Stimulated activated CD8-positive, alpha-beta memory T cell treated with anti-CD3 and anti-CD28 coated beads, Interleukin-12 subunit alpha, Interleukin-12 subunit beta, amount 100 ng/mL, for 1 hour (primary cell): ENCODE measurements at places on chromosomes 4 and X.

DNA sequence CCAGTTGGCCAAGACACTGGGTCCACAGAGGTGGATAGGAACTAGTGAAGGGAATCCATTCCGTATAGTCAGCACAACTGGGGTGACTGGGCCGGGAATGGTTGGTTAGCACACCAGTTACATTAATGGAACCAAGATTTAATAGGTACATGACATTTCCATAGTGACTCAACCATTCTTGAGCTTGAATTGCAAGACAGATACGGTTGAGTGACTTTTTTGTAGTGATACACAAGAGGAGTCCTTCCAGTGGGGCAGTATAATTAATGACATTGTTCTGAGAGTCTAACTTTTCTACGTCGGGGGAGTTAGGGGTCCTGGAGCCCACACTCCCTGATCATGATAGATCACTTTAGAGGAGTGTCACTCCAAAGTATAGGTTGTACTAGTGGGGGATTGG lies 211.6 kb upstream of the CXCL13 start:
- no peak for DNase-seq

- no peak for DNase-seq
These were observed 273.2 kb downstream of the EVC2 start for GRCh38 chr4:5435201-5435600.

DNA sequence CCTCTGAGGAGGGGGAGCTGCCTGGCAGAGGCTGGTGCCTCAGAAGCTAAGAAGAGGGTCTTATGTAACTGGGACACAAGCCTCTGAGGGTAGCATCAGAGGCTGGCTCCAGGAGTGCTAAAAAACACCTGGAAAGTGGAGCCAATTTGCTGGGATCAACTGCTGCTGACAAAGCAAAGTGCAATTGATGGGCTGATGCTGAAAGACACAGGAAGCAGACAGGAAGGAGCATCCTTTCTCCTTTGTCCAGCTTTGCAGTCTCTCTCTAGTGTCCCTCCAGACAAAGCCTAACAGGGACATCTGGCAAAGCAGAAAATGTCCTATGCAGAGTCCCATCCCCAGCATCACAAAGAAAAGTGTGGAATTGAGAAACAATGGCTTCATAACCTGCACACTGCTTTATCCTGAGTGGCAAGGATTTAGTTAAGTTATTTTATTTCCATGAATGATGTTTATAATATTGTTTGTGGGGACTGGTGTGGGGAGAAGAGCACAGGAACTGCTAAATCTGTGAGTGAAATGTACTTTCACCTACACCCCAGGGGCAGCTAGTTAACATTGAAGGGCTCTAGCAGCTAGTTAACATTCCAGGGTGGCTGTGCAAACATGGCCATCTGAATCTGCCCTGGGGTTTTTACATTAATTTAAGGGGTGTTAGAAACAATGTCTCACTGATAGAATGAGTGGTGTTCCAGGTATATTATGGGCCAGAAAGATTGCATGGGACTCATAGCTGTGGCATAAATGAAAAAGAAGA lies 25.6 kb upstream of the MBTPS2 start:
- DNase-seq: no peak

- DNase-seq: no peak
These were observed 27.8 kb upstream of the RNF128 start for GRCh38 chrX:106698693-106699092.

DNA sequence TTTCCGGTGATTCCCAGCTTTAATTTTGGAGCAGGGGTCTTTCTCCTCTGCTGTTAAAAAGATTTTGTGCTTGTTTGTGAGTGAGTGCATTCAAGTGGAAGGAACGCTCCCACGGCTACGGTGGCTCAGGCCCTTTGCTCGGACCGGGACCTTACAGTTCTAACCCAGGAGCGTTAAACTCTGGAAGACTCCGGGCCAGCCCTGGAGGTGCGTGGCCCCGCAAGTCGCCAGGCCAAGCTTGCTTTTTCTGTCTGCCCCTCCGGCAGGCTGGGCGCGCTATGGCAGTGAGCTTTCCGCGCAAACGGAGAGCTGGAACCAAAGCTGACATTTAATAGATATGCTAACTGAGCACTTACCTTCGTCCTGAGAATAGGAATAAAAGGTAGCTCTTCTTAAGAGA lies 18.3 kb upstream of the PITX2 start:
- DNase-seq: no peak

GRCh38 chr4:134117392-134118183 lies 84.0 kb downstream of the PABPC4L start:
- DNase-seq: no peak

DNA sequence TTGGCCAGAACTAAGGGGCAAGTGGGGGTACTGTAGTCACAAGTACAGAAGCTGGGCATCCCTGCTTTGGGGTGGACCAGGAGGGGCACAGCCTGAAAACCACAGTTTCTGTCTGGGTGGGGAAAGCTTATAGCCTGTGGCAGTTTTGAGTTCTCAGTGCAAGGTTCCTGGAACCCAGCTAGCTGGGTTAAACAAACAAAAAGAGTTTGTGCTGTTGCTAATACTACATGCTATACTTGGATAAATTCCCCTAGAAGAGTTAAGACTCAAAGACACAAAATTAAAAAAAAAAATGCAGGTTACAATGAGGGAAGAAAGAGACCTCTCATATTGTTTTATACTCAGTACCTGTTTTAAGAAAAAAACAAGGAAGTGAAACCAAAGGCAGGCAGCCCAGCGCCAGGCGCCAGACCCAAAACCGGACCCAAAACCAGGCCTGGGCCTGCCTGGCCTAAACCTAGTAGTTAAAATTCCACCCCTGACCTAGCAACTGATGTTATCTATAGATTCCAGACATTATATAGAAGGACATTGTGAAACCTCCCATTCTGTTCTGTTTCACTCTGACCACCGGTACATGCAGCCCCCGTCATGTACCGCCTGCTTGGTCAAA lies 50.8 kb downstream of the SLC2A9 start:
- DNase-seq: no peak

- DNase-seq: no peak
These were observed 15.8 kb downstream of the ART3 start for GRCh38 chr4:76090241-76090691.

GRCh38 chr4:110907801-110908313 lies 285.0 kb upstream of the PITX2 start:
- no peak for DNase-seq

DNA sequence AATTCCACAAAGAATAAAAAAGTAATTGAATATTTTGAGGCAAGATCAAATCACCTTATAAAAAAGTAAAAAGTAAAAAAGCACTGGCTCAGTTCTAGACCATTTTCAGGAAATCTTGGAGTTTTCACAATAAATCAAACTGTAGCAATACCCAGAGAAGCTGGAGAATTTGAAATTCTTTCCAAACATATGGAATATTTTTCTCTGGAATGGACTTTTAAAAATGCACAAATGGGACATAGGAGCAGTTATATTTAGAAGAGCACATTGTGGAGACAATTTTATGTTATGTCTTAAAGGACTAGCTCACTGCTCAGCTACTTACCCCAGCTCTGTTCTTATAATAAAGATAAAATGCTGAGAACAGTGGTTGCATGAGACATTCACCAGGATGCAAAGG lies 211.9 kb upstream of the KIT start:
- no peak for DNase-seq

DNA sequence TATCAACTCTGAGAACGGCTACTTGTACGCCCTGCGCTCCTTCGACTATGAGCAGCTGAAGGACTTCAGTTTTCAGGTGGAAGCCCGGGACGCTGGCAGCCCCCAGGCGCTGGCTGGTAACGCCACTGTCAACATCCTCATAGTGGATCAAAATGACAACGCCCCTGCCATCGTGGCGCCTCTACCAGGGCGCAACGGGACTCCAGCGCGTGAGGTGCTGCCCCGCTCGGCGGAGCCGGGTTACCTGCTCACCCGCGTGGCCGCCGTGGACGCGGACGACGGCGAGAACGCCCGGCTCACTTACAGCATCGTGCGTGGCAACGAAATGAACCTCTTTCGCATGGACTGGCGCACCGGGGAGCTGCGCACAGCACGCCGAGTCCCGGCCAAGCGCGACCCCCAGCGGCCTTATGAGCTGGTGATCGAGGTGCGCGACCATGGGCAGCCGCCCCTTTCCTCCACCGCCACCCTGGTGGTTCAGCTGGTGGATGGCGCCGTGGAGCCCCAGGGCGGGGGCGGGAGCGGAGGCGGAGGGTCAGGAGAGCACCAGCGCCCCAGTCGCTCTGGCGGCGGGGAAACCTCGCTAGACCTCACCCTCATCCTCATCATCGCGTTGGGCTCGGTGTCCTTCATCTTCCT lies 2.7 kb downstream of the PCDH10 start:
- DNase-seq: no peak

GRCh38 chr4:128060121-128060698 lies 902 bp upstream of the LARP1B start:
- no peak for DNase-seq

- DNase-seq: no peak
These were observed 131.6 kb downstream of the CEP135 start for GRCh38 chr4:56080384-56080783.

GRCh38 chrX:30592831-30593230 lies 15.3 kb upstream of the TASL start:
- DNase-seq: no peak

GRCh38 chrX:72003811-72004750 lies 93.4 kb downstream of the NHSL2 start:
- DNase-seq: no peak

GRCh38 chr4:125546272-125546671 lies 231.5 kb downstream of the FAT4 start:
- no peak for DNase-seq

- no peak for DNase-seq
These were observed 32.7 kb upstream of the DAPP1 start for GRCh38 chr4:99783940-99784339.

DNA sequence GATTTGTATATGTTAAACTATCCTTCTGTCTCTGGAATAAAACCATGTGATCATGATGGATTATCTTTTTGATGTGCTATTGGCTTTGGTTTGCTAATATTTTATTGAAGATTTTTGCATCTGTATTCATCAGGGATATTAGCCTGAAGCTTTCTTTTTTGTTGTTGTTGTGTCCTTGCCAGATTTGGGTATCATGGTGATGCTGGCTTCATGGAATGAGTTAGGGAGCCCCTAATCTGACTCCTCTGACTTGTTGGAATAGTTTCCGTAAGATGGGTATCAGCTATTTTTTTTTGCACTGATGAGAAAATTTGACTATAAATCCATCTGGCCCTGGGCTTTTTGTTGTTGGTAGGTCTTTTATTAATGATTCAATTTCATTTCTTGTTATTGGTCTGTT lies 45.7 kb downstream of the ATP10D start:
- DNase-seq: no peak

DNA sequence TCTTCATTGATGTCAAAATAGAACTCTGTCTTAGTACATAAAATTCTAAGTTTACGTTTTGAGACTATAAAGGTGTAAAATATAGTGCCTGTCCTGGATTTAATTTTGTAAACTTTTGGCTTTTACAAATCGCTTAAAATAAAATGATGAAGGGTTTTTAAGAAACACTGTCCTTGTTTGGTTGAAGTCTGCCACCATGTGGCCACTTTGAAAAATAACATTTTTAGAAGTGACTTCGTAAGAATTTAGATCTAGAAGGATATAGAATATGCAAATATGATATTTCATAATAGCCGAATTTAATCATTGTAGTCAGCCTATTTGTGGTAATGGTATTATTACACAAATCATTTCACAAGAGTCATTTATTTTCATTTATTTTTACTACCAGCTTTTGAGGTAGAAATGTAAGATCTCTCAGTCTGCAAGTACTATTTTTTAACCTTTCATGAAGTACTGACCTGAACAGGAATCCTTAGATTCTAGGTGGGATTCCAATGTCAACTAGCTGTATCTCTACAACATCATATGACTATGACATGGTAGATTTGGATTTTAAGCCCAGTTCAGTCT lies 31.0 kb upstream of the FAT4 start:
- DNase-seq: no peak

- no peak for DNase-seq
These were observed 112.8 kb downstream of the PPA2 start for GRCh38 chr4:105361053-105361452.

DNA sequence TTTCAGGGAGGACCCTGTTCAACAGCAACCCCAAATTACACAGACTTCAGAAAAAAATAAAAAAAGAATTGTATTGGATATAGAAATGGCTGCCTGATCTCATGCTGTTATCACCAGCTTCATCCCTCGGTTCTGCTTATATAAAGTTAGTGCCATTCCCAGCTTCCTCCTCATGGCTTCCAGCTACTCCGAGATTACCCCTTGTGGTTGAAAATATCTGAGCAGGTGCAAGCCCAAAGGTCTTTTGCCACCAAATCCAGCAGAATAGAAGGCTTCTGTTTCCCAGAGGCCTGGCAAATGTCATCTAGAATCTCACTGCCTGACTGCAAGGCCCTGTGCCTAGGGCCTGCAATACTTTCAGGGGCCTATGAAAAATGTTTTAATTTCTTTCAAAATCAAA lies 13.8 kb upstream of the HPGDS start:
- no peak for DNase-seq
